Transverse colon (tissue), 4 donors: ENCODE measurements at places on chromosomes 7 and 10. TPM values are rescaled to one million over a fixed set of nuclear protein-coding genes. Genes with fewer than 3 reads are reported as not detected.

DNA sequence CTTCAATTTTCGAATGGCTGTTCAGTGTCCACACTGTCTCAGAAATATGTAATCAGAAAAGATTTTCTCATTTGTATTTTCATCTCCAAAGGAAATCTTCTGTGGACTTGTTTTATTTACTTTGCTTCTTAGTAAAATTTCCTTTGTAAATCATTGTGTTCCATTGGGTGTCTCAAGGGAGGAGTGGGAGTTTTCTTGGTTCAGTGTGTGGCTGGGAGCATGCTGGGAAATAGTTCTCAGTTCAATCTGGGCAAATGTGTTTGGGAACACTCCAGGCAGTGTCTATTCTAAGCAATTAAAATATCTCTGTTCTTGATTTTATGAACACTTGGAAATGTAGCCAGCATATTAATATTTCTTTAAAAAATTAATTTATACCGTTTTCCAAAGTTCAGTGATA is 1019.8 kb downstream of the CNTNAP2 start:
- no peak overlapping the region for H3K27ac ChIP-seq
- H3K4me1 ChIP-seq, result no peaks in the 10 kb centered on the region
- DNase-seq, result no peak
- H3K27me3 ChIP-seq, result no peaks in the 10 kb centered on the region

The ZNF503 gene
- total RNA-seq, result 7.3 TPM

The HMX2 gene
- total RNA-seq, result not detected

The CPXM2 gene
- total RNA-seq, result 10.2 TPM

DNA sequence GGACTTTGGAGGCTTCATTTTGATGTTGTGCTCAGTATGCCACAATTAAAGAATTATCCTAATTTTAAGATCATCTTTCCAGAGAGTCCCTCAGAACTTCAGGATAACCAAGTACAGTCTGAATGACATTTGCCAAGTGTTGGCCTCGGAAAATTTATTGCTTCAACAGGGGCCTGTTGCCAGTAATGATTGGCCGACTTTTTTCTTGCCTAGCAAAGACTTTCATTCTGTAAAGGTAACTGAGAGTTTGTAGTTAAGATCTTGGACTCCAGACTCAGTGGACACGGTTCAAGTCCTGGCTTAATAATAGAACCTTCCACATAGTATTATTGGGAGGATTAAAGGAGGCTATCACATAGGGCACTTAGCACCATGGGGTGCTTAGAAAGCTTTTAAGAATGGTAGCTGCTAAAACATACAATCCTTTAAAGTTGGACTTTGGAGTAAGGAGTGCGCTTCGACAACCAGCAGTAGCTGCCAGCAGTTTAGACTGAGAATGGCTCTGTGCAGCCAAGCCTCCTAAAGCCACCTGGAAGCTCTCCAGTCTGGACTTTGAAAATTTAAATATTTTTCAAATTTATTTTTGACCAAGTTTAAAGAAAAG is 90.0 kb downstream of the PLCE1 start:
- no peaks in the 10 kb centered on the region for H3K27me3 ChIP-seq
- H3K27ac ChIP-seq, result peak overlapping the region; percentile 3
- no peak overlapping the region for H3K4me3 ChIP-seq
- no peaks in the 10 kb centered on the region for H3K36me3 ChIP-seq
- H3K4me1 ChIP-seq, result peaks cover 5% of the 10 kb centered on the region

DNA sequence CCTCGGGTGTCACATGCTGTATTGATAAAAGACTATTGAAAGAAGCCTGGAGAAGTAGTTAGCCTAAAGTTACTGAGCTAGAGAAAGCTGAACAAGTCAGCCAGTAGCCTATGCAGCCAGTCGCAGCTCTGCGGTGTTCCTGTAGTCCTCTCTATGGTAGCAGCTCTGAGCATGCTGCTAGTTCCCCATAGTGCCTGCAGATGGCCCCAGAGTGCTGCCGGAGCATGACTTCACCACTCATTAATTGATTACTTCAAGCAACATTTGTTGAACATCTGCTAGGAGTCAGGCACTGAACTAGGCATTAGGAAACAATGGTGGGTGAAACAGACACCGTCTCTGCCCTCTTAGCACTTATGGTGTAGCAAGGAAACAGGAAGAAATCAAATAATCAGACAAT is 422.7 kb downstream of the SORCS3 start:
- H3K27me3 ChIP-seq, result no peaks in the 10 kb centered on the region
- no peak overlapping the region for H3K4me3 ChIP-seq
- peak; percentile 31 for DNase-seq
- no peak overlapping the region for H3K27ac ChIP-seq
- H3K4me1 ChIP-seq, result no peaks in the 10 kb centered on the region

DNA sequence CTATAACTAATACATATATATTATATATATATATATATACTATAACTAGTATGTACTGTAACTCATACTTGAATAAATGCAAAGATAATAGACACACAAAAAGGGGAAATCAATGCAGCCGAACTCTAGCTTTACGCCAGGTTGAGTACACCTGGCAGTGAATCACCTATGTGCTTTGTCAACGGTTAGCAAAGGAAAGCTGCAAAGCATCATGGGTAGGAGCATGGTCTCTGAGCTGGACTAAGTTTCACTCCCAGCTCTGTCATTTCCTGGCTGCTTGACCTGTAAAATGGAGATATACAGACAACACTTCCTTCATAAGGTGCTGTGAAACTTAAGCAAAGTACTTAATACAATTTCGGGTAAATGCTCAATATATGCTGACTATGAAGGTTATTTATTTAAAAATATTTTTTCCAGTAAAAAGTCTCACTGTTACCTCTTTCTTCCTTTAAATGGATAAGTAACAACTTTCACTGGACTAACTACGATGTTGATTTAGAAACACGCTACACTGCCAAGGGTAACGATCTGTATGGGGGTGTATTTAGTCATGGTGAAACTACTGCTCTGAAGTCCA is 61.7 kb upstream of the ITGA8 start:
- peaks cover 6% of the 10 kb centered on the region for H3K4me1 ChIP-seq
- no peaks in the 10 kb centered on the region for H3K36me3 ChIP-seq
- H3K4me3 ChIP-seq, result no peak overlapping the region
- no peak overlapping the region for H3K27ac ChIP-seq
- H3K27me3 ChIP-seq, result no peaks in the 10 kb centered on the region

- no peaks in the 10 kb centered on the region for H3K4me1 ChIP-seq
- H3K27me3 ChIP-seq, result no peaks in the 10 kb centered on the region
- H3K27ac ChIP-seq, result no peak overlapping the region
- DNase-seq, result no peak
Measured at GRCh38 chr10:34001087-34001580, 666.7 kb upstream of the NRP1 start.

- DNase-seq, result no peak
- no peaks in the 10 kb centered on the region for H3K4me1 ChIP-seq
- H3K27me3 ChIP-seq, result no peaks in the 10 kb centered on the region
- no peak overlapping the region for H3K4me3 ChIP-seq
Measured at GRCh38 chr10:49751636-49752510, 10.2 kb downstream of the OGDHL start.
